ENCODE measurements at places on chromosomes 2 and 18.

DNA sequence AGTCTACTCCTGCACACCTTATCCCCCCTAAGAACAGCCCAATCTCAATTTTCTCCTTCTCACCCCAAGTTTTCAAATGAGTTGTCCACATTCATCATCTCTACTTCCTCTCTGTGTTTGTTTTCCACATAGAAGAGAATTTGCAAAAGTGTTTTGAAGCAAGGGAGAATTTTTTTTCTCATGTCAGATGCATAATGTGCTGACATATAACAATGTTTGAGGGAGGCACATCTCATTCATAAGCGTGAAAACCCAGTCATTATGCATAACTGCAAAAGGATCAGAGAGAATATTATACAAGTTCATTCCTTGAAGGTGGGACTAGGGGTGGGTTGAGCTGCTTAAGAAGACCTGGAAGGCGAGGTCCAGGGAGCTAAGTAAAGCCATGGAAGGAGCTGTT lies 80.8 kb upstream of the SLC1A4 start:
- H3K4me3 ChIP-seq: no peak overlapping the region
- DNase-seq: no peak
- H3K27me3 ChIP-seq: no peaks in the 10 kb centered on the region

GRCh38 chr2:625415-626333 lies 51.5 kb downstream of the TMEM18 start:
- DNase-seq: no peak
- H3K27ac ChIP-seq: no peak overlapping the region
- no peak overlapping the region for H3K4me3 ChIP-seq
- H3K36me3 ChIP-seq: no peaks in the 10 kb centered on the region
- H3K27me3 ChIP-seq: peaks cover 9% of the 10 kb centered on the region
- no peaks in the 10 kb centered on the region for H3K4me1 ChIP-seq

GRCh38 chr2:144679942-144680341 lies 160.0 kb upstream of the ZEB2 start:
- no peak overlapping the region for H3K4me3 ChIP-seq
- no peak overlapping the region for H3K27ac ChIP-seq
- H3K36me3 ChIP-seq: no peaks in the 10 kb centered on the region
- no peak for DNase-seq

DNA sequence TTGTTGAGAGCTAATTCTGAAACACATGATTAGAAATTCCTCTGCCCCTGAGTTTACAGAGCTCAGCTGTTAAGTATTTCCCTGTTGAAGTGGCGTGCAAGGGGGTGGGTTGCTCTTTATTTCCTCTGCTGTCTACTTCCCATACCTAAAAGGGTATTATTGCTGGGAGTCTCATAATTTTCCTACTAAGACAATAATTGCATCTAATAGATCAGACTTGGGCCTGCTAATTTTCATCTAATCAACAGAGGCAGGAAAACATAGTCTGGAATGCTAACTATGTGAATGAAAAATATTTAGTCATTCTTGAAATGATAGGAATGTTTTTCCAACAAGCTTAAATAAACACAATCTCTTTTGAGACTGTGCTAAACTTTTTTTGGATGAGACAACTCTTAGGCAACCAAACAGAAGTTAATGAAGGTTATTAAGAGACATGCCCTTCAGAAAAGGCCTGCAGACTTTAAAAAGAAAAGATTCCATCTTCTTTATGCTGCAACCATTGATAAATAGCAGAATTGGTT lies 111.4 kb downstream of the FEZ2 start:
- H3K4me1 ChIP-seq: no peaks in the 10 kb centered on the region
- no peak for DNase-seq
- H3K27me3 ChIP-seq: no peaks in the 10 kb centered on the region
- H3K36me3 ChIP-seq: peaks cover 12% of the 10 kb centered on the region
- H3K27ac ChIP-seq: no peak overlapping the region

DNA sequence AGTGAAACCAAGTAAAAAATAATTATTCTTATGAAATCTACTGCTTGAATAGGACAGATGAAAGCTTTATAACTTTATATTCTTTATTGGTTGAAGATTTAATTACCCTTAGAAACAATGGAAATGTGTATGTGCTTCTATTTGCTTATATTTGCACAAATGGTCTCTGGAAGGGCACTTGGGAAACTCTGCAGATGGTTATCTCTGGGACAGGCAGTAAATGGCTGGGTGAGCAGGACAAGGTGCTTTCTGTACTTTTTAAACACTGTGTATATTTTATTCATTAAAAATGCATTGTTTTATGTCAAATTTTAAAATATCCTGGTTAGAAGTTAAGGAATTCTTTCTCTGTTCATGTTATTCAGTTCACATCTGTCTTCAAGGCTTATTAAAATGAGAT lies 131.1 kb downstream of the LRRTM4 start:
- no peak overlapping the region for H3K4me3 ChIP-seq
- no peaks in the 10 kb centered on the region for H3K27me3 ChIP-seq
- no peaks in the 10 kb centered on the region for H3K36me3 ChIP-seq
- H3K4me1 ChIP-seq: no peaks in the 10 kb centered on the region
- H3K27ac ChIP-seq: no peak overlapping the region

DNA sequence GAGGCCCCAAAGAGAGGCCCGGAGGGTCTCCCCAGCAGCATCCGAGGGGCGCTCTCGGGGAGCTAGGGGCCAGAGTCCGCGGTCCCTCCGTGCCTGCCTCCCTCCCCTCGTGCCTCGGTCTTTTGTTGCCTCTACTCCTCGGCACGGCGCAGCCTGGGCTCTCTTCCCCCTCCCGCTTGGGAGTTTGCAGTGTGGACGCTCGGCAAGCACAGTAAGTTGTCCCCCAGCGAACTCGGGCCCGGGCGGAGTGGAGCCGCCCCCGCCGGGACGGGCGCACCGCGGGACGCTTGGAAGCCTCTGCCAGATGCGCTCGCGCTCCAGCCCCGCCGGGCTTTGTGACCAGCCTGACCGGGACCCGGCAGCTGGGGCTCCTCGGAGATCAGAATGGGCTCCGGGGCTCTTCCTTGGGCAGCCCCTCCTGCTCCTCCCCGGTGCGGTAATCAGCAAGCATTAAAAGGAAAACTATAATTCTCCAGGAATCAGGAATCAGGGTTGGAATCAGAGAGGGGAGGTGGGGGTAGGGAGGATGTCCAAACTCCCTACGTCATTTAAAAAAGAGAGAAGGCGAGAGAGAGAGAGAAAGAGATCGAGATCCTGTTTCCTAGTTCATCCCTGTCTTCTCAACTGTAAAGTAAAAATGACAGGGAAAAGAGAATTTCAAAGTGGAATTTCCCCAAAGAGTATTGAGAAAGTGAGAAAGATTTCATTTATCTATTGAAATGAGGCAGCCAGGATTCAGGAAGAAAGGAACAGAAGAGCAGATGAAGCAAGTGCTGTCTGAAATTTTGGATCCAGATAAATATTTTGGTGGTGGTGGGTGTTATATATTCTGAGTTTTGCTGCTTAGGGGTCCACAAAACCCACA lies 786 bp upstream of the TMEM200C start:
- no peak overlapping the region for H3K27ac ChIP-seq
- peak; percentile 5 for DNase-seq
- H3K4me1 ChIP-seq: peaks cover 5% of the 10 kb centered on the region
- peaks cover 88% of the 10 kb centered on the region for H3K27me3 ChIP-seq

- H3K36me3 ChIP-seq: no peaks in the 10 kb centered on the region
- H3K27me3 ChIP-seq: no peaks in the 10 kb centered on the region
- peaks cover 20% of the 10 kb centered on the region for H3K4me1 ChIP-seq
- peak overlapping the region; percentile 90 for H3K27ac ChIP-seq
- H3K4me3 ChIP-seq: peak overlapping the region; percentile 88
Measured at GRCh38 chr18:9914584-9915290, 921 bp downstream of the VAPA start.
